ENCODE measurements at places on chromosomes 6 and 20.

GRCh38 chr6:25013246-25013645 is 77.5 kb upstream of the RIPOR2 start:
- DNase-seq: no peak

- DNase-seq: no peak
Measured at GRCh38 chr20:11443382-11444119, 474.1 kb upstream of the BTBD3 start.

- DNase-seq: no peak
Measured at GRCh38 chr6:1382331-1382882, 7.0 kb upstream of the FOXF2 start.

DNA sequence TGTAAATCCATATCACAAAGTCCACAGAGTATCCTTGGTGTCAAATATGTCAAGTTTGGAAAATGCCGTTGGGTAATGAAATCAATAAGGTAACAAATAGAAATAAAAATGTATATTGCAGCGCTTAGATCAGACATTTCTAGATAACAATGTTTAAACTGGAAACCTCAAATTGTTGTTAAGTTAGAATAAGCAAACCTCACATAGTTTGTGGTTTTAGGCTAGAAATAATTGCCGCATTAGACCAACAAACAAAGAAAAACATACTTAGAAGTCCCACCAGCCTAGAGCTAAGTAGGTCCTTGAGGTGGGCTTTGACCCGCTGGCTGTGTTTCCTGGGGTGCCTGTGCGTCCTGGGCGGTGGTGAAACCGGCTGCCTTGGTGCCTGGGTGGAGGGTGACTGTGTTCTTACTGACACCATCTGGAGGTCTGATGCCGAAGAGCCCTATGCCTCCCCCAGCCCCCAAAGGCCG is 71.4 kb downstream of the DACT2 start:
- no peak for DNase-seq

DNA sequence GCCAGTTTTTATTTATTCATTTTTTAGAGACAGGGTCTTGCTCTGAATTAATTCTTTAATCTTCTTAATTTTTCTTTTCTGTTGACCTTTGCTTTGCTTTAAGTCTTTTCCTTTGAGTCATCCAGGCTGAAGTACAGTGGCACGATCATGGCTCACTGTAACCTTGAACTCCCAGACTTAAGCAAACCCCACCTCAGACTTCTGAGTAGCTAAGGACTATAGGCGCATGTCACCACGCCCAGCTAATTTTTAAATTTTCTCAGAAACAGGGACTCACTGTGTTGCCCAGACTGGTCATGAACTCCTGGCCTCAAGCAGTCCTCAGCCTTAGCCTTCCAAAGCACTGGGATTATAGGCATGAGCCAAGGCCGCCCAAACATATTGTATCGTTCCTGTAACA is 71.3 kb upstream of the GNRH2 start:
- no peak for DNase-seq

GRCh38 chr6:36977470-36977941 is 8.5 kb downstream of the MTCH1 start:
- DNase-seq: no peak

- DNase-seq: no peak
Measured at GRCh38 chr6:169520104-169520503, 181.7 kb downstream of the WDR27 start.

- no peak for DNase-seq
Measured at GRCh38 chr6:158662607-158662953, 12.7 kb downstream of the SYTL3 start.

DNA sequence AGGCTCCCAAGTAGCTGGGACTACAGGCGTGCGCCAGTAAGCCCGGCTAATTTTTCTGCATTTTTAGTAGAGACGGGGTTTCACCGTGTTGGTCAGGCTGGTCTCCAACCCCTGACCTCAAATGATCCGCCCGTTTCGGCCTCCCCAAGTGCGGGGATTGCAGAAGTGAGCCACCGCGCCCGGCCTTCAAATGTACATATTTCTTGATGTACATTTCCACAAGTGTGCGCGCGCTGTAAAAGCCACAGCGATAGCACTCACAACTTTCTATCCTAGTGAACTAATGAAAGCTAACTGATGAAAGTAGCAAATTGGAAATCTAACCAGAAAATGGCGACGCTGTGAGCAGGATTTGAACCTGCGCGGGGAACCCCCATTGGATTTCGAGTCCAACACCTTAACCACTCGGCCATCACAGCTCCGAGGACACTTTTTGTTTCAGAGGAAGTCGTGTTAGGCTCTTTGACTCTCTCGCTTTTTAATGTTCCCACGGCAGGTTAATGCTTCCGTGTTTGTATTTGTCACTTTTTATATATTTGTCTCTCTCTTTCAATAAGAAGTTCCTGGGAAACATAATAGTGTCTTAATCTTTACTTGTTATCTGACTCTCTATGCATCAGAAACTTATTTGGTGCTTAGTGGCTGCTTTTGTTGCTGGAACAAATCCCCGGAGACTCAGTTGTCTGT is 199.4 kb upstream of the ZNF184 start:
- no peak for DNase-seq

- DNase-seq: no peak
Measured at GRCh38 chr6:34672657-34673043, 23.9 kb downstream of the ILRUN start.

DNA sequence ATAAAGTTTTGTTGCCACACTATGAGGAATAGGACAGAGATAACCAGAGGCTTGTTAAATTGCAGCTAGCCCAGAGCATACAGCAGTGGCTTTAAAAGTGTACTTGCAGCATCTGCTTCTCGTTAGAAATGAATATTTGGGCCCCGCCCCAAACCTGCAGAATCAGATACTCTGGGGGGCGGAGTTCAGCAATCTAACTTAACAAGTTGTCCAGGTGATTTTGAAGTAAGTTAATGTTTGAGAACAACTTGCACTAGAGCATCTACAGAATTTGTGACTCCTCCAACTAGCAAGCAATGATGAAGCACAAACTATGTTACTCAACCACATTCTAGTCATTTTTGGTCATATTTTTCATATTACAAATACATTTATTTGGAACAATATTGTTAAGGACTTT is 10.6 kb upstream of the SUPT3H start:
- DNase-seq: no peak

DNA sequence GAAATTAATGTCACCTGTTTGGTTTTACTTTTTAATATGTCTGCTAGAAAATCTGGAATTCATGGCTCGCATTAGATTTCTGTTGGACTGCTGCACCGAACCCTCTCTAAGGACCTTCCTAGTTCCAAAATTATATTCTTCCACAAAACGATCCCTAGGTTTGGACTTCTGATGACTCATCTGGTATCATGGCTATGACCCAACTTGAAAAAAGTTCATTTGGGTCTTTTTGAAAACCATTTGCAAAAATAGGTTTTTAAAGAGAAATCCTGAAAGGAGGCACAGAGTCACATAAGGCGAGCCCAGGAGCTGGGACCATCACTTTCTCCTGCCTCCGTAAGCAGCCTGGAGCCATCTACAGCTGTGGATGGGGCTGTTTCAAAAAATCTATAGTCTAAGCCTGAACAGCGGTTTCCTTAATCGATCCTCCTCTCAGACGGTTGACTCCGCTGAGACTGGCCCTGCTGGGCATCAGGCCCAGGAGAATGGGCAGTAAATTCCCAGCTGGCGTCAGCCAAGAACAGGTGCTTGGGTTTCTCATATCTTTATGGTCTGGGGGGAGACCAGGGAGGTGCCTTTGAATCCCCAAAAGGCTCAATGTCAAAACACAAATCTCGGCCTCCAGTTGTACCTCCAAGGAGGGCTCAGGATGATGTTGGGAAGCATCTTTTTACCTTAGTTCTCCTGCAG is 44.6 kb downstream of the SLC24A3 start:
- DNase-seq: no peak

GRCh38 chr6:15661853-15662325 is 939 bp downstream of the DTNBP1 start:
- DNase-seq: no peak

DNA sequence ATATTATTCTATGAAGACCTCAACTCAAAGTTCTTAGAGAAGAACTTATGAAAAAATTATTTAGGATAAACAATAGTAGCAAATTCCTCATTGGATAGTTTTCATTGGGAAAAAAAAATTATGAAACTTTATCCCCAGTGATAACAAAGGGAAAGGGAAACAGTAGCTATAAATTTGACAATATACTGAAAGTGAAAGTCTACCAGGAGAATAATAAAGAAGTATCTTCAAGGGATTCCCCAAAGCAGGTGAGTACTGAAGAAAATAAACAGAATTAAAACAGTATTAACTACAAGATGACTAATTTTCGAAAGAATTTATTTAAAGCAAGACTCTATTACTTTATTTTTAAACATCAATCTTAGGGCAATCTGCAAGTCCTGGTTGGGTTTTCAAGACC is 56.4 kb downstream of the REPS1 start:
- no peak for DNase-seq

GRCh38 chr6:147255948-147256674 is 51.9 kb downstream of the STXBP5 start:
- DNase-seq: no peak

- DNase-seq: peak; percentile 26
Measured at GRCh38 chr6:35415065-35415891, 36.9 kb upstream of the FANCE start.

DNA sequence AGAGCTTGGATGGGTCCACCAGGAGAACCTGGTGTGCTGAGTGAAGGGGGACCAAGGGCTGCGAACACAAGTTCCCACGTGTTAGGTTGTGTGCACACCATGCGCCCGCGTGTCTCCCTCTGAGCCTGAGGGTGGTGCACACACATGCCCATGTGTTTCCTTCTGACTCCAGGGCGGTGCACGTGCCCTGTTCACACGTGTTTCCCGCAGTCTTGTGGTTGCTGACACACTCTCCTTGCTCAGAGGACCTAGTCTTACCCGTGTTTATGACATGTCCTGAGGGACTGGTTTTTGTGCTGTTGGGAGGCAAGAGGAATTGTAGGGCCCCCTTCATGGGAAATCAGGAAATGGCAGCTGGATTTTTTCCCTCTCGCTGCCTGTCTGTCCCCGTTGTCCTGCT is 36.3 kb upstream of the PCMTD2 start:
- no peak for DNase-seq

DNA sequence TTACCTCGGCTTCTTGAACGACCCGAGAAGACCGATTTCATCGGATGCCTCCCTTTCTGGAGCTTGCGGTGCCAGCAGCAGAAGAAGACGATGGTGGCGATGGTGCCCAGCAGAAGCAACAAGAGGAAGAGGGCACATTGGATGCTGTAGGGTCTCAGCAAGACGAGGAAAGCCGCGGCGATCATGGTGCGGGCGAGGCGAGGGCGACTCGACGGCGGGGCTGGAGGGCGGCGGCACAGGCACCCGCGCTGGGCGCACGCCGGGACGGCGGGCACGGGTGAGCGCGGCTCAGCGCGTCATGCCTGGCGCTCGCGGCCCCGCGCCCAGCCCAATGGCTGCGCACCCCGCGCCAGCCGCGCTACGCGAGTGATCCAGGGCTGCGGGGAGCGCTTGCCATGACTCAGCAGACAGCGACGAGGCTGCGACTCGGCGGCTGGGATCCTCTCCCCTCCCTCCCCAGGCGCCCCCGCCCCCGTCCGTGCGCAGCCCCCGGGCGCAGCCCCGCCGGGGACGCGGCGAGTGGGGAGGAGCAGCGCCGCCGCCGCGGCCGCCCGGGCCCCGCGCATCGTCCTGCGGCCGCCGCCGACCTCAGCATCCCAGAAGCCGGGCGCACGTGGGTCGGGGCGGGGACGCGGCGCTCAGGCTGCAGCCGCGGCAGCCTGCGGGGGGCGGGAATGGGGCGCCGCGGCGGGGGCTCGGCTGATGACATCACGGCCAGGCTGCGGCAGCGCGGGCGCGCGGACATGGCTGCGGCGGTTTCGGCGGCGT is at the start of gene BEND6:
Gene BEND6 (plus strand): TSS at position 705 of the 768 bp plus-strand sequence. CDS start 26,704 bp downstream, outside the sequence.
- DNase-seq: no peak

DNA sequence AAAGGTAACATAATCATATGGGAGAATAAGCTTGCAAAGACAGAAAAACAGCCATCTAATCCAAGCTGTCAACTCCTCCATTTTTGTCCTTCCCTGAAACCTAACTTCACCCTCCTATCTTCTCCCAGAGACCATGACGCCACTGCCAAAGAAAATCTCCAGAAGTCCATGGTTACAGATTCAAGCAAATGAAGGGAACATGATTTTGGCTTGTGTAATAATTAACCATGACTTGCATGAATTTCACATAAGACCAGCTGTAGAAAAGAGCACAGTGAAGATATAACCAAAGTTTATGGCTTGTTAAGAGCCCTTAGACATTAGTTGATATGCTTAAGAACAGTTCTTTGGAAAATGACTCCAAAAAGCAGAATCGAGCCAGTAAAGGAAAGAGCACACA is 342.1 kb upstream of the NRSN1 start:
- no peak for DNase-seq

- DNase-seq: no peak
Measured at GRCh38 chr20:41148942-41149341, 11.6 kb downstream of the PLCG1 start.

DNA sequence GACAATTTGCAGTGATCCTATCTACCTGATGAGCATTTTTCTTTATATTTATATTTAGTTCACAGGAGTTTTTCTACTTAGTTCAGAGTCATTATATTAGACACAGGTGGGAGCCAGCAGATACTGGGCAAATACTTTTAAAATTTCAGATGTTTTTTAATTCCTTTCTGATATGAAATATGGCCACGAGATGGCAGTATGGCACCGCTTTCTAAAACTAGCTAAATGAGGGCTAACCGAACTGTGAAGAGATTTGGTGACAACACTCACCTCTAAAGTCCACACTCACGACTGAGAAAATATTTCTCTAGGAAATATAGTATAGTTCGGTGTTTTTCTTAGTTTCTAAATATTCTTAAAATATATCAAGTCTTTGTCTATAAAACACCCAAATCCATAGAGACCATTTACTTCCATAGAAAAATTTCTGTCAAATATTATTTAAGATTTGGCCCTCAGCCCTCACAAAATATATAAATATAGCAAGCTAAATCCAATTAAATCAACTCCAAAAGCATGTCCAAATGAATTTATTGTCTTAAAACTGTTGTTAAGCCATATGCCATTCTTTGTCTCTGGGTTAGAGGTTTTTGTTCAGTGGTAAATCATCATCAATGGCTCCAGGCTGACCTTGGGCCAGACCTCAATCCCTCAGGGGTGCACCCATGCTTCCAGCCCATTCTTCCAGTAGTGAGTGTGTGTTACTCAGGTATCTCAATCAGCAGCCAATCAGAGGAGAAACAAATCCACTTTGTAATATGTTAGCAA is 63.6 kb downstream of the HUS1B start:
- peak; percentile 64 for DNase-seq

DNA sequence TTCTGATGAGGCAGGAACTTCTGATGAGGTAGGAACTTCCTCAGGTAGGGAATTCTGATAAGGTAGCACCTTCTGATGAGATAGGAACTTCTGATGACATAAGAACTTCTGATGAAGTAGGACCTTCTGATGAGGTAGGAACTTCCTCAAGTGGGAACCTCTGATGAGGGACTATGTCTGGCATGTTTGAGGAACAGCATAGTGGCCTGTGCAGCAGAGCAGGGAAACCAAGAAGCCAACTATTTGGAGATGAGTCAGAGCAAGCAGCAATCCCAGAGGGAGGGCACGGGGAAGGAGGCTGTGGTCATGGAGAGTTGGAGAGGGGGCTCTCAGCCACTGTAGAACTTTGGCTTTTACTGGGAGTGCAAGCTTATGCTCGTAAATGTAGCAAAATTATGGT is 132.4 kb downstream of the CFAP61 start:
- DNase-seq: no peak
